ENCODE measurements at places on chromosomes 11 and 22.

DNA sequence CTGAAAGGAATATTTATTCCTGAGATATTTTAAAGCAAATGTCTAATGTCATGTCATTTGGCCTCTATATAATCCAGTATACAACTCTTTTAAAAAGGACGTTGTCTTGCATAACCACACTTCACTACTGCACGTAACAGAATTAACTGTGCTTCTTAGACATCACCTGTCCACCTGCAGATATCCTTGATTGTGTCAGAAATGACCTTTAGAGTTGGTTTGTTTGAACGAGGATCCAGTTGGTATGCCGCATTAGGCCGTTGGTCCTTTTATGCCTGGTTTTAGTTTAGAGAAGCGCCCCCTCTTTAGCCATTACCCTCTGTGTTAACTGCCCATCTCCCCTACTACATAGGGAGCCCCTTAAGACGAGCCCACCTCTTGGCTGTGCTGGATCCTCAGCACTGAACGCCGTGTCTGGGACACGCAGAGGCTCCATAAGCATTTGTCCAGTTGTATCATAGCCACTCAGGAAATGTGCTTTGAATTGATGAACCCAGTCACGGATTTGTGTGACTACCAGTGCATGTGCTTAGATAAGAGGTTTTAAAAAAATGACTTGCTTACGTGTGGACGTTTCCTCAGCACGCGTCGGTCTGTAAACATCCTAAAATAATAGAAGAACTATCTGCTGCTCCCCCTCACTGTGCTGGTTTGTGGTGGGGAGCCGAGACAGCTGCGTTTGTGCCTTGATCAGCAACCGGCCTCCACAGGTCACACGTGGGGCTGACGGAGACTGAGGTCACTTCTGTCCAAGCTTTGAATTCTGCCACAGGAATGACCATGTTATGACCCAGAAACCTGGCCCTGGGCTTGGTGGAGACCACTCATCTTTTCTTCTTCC is 4.0 kb downstream of the MICAL2 start:
- peak; percentile 84 for DNase-seq

GRCh38 chr11:24779791-24780190 is 282.9 kb downstream of the LUZP2 start:
- DNase-seq = peak; percentile 58

GRCh38 chr11:130161441-130162145 is 2.0 kb downstream of the ST14 start:
- no peak for DNase-seq

GRCh38 chr11:19160847-19161246 is 40.9 kb downstream of the CSRP3 start:
- DNase-seq = no peak

DNA sequence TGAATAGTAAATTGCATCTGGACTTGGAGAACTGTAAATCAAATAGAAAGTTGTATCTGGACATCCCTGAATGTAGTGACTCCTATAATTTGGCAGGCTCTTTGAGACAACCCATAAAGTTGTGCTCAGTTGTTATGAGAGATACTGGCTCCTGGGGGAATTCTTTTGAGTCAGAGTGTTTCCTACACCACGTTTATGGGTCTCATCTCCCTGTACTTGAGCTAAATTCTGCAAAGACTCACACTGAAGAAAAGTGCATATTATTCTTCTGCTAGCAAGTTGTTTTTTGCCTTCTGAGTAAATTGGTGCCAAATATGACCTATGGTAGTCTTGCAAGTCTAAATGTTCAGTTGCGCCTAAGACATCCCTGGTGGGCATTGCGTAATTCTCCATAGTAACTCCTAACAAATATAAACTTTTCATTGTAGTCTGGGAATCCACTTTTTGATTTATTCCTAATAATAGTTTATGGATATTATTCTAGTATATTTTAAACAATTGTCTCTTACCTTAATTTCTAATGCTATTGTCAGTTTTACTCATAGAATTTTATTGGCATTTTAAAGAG is 5.0 kb downstream of the ZNF215 start:
- DNase-seq = peak; percentile 47

DNA sequence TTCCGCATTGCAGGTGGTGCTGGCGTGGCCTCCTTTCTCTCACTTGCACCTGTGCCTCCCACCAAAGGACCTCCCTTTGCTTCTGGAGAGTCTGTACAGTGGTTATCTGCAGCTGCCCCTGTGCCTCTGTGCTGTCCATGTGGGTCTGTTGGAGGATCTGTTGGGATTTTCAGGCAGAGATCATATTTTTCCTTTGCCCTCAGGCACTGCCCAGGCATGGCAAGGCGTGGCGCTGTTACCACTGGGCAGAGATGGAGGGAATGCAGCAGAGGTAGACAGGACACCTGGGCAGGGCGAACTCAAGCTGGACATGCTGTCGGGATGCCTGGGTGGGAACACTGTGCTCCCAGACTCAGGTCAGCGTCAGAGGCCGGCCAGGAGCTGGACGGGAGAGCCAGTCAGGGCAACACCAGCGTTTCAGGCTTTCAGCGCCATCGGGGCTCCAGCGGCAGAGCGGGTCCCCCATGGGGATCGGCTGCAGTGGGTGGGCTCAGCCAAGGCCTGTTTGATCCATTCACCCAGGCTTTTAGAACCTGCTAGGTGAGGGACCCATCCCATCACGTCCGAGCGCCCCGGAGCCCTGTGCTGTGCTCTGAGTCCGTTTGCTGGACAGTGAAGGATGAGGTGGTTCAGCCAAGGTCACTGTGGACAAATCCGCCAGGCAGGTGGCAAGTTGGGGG is 718.9 kb downstream of the BRD1 start:
- no peak for DNase-seq

DNA sequence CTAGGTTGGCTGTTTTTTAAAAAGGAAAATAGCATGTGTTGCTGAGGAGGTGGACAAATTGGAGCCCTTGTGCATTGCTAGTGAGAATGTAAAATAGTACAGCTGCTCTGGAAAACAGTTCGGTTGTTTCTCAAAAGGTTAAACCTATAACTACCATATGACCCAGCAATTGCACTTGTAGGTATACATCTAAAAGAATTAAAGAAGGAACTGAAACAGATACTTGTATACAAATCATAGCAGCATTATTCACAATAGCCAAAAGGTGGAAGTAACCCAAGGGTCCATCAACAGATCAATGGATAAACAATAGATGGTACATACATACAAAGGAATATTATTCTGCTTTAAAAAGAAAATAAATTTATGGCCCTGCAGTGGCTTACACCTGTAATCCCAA is 111.4 kb downstream of the CSTPP1 start:
- DNase-seq = no peak

DNA sequence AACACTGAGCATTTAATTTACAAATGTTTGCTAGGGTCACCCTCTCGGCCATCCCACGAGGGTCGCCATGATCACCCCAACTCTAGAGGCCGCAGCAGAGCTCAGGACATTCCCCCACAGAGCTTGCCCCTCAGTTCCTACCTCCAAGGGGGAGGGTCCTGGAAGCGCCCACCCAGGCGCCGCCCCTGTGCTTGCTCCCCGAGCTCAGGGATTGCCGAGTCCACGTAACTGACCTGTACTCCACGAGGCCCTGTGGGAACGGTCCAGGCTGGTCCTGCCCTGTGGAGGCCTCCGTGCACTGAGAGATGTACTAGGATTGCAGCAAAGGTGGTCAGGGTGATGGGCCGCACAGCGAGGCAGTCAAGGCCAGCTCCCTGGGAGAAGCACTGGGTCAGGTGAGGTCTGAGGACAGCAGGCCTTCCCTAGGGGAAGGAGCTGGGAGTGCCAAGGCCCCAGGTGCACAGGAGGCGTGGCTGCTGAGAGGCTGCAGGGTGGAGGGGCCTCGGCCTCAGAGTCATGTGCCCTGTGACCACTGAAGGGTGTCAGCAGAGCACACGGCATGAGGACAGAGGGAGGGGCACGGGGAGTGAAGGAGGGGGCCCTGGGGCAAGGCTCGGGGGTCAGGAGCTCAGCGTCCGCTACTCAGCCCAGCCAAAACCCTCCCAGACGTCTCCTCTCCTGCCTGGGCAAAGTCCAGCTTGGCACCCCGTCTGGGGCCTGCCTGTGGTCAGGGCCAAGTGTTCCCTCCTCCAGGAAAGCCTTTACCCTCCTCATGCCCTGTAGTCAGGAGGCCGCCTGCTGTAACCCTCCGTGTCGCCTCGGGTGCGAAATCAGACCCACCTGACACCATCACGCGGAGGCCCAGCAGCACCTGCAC is 2.4 kb upstream of the MIOX start:
- no peak for DNase-seq

- no peak for DNase-seq
Measured at GRCh38 chr11:1889224-1889930, 2.3 kb downstream of the PRR33 start.

- no peak for DNase-seq
Measured at GRCh38 chr11:3147257-3147619, 17.9 kb downstream of the OSBPL5 start.

- DNase-seq = peak; percentile 69
Measured at GRCh38 chr11:58576887-58577471, 1.3 kb upstream of the LPXN start.

- no peak for DNase-seq
Measured at GRCh38 chr11:85798361-85798760, 12.6 kb downstream of the SYTL2 start.

DNA sequence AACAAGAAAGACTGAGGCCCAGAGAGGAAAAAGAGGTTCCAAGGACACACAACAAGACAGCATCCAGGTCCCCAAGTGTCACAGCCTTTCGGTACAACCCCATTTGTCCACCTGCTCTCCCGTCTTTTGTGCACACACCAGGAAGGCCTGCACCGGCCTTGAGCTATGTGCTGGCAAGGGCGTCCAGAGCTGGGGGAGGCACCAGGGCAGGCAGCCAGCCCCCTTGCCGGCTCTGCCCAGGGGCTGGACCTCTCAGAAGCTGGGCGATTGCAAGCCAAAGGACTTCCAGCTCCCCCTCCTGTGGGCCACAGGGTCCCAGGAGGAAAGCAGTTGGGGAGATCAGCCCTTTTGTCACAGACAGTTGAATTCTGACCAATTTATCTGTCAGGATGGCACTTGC is 210.5 kb downstream of the MN1 start:
- DNase-seq = no peak

DNA sequence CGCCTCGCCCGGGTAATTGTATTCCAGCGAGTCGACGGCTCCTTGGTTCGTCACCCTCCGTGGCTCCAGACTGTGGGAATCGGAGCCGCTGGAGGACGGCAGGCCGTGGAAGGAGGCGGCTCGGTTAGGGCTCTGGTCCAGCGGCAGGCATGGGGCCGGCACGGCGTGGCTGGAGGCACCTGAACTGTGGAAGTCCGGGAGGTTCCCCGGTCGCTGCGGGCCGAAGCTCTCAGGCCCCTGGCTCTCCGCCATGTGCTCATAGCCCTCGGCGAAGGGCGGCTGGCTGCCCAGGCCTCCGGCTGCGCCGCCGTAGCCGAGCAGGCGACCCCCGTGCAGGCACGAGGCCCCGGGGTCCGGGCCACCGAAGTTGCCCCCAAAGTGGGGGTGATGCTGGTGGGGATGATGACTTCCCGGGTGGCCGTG is 1.7 kb downstream of the MN1 start:
- DNase-seq = peak; percentile 25

DNA sequence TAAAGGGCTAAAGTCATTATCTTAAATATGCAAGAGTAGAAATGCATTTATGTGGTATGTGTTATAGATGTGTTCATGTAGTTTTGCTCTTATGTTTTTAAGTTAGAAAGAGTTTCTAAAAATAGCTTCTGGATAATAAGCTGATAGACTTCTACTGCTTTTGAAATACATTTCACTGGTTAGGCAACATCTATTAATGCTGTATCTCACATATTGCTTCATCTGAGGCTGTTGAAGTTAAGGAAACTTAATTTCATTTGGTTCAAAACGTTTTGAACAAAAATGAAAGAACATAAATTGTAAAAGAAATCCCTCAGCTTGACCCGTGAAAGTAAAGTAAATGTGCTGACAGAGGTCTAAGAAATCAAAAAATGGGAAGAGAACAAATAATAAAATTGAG is 164.0 kb upstream of the CTSC start:
- no peak for DNase-seq

DNA sequence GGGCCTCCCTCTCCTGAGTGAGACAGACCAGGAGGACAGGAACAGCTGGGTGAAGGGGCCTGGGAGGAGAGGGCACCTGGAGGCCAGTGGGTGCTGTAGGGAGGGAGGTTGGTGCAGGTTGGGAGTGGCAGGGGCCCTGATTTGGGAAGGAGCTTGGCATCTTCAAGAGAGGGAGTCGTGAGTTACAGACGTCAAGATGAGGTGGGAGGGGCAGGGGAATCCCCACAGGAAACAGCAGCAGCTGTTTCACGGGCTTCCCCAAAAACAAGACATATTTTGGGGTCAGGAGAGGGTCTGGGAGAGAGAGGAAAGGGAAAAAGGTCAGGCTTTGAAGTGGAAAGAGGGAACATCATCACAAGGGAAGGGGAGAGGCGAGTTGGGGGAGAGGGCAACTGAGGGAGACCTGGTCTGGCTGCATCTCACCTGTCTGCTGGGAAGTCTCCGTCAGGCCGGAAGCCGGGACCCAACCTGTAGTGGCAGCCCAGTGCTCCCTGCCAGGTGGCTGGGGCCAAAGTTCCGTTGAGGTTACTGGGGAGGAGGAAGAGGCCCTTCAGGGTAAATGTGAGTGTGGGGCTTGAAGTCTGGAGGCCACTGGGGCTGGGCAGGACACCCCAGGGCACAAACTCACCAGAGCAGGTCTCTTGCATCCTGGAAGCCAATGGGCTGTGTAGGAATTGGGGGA is 4.4 kb downstream of the NAALADL1 start:
- no peak for DNase-seq

DNA sequence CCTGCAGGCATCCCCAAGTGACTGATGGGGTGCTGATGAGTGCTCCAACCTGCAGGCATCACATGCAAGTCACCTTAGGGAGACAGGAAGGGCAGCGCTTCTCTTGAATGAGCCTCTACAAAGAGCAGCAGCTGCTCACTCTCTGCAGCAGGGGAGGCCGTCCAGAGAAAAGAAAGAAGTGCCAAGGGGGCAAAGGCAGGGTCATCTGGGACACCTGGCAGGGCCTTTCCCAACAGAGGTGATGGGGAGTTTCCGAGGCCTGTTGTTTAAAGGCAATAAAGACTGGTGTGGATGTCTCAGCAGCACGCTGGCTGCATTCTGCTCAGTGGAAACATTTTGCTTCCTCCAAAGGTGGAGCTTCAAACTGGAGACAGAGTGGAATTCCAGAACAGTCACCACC is 113.7 kb downstream of the ETS1 start:
- DNase-seq = no peak

DNA sequence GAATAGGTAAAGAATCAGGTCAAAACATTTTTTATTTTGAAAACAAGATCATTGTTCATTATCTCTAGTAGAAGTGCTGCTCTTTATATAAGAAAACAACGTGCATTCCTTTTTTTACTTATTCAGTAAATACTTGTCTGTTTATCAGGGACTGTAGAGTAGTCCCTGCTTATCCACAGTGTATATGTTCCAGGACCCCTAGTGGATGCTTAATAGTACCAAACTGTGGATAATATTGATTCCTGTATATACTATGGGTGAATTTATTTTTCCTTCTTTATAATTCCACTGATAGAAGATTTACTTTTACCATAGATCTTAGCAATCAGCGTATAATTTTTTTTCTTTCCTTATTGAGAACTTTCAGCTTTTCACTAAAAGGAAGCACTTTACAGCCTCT is 32.6 kb downstream of the CEP295 start:
- peak; percentile 20 for DNase-seq

DNA sequence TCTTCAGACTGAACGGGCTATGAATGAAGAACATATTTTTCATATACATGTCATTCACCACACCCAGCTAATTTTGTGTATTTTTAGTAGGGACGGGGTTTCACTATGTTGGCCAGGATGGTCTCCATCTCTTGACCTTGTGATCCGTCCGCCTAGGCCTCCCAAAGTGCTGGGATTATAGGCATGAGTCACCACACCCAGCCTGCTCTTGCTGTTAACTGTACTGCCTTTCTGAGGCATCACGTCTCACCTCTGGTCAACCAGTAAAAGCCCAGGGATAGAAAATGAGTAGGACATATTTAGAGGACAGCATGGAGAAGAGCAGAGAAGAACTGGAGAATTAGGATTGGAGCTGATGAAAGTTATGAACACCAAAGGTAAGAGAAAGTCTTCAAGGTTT is 55.6 kb downstream of the APOL3 start:
- DNase-seq = no peak

Data from choroid plexus epithelial cell (primary cell).